ENCODE measurements at places on chromosomes 2 and 18.

GRCh38 chr2:233819884-233820773, 34.2 kb downstream of the HJURP start:
- no peak for DNase-seq

GRCh38 chr2:78757191-78757590, 268.3 kb upstream of the REG3G start:
- DNase-seq, result no peak

GRCh38 chr2:236168110-236169080, at the start of gene GBX2:
TSS of gene GBX2 (minus strand) at chr2:236168386. CDS start at chr2:236167971, 415 bp downstream.
- DNase-seq, result no peak

DNA sequence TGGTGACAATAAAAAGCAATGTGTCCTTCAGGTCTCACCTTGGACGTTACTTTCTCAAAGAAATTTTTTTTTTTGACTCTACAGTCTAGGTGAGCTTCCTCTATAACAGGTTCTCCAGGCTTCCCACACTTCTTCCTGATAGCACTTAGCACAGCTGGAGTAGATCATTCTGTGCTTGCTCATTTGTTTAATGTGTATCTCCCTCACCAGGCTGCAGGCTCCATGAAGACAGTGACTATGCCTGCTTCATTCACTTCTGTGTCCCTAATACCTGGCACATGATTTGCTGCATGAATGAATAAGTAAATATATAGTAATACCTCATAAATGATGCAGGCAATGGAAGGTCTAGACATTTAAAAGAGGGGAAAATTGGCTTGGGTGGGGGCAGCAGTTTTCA, 109.9 kb upstream of the CD302 start:
- no peak for DNase-seq

GRCh38 chr18:22175346-22175745, 6.0 kb downstream of the GATA6 start:
- DNase-seq, result no peak

- DNase-seq, result no peak
Measured at GRCh38 chr2:105822186-105822585, 77.5 kb downstream of the NCK2 start.

DNA sequence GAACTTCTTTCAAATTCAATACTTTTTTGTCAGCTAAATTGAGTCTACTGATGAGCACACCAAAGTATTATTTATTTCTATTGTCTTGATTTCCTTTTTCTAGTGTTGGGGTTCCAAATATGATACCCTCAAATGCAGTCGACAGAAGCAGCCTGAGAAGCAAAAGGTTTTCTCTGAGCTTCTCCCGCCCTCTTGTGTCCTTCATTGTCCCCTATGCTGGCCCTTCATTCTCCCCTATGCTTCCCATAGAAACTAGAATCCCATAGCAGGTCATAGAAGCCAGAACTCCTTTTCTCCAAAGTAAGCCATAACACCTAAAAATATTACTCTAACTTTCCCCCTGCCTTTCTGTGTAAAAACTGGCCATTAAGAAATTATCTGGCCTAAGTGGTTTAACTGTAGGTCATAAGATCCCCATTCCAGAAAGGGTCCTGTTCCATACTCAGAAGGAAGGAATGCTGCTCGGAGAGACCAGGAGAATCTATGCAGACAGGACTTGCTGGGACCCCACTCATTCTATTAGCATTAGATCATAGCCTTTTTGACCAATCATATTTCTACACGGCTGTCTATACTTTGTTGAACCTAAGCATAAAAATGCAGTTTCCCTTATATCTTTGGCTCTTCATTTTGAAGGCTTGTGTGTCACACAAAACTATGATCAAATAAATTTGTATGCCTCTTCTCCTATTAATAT, 764.6 kb upstream of the PKDCC start:
- no peak for DNase-seq

DNA sequence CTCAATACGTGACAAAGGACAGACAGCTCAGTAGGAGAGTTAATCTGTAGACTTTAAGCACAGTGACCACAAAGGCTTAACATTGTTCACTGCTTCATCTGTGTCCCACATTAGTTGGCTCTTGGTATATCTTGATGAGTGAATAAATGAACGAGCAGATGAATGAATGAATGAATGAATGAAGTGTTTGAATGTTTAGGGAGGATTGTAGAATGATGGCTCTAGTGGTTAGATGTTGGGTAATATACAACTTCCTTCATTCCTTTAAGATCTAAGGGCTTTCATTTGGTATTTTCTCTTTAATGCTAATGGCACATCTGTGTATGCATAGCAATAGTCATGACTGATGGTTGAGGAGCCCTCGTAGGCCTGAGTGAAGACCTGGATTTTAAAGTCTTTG, 40.5 kb downstream of the ZNF407 start:
- no peak for DNase-seq

DNA sequence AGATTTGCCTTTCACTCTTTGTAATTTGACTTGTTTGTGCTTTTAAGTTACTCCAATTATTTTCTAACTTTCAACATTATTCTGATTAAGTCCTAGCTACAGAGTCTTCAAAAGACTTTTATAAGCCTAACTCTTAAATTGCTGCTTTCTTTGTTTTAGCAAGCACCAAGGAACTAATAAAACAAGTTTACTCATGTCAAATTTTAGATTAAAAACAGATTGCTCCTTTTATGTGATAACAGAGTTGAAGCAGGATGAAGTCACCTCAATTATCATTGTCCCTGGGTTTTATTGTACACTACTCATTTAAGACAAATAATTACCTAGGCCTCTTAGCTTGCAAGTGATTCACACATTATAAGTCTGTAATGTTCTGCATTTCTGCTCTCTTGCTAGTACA, 678.4 kb downstream of the ERBB4 start:
- DNase-seq, result no peak

GRCh38 chr2:241841181-241842066, 17.3 kb downstream of the PDCD1 start:
- no peak for DNase-seq

GRCh38 chr2:190794790-190795189, 85.8 kb upstream of the GLS start:
- no peak for DNase-seq

DNA sequence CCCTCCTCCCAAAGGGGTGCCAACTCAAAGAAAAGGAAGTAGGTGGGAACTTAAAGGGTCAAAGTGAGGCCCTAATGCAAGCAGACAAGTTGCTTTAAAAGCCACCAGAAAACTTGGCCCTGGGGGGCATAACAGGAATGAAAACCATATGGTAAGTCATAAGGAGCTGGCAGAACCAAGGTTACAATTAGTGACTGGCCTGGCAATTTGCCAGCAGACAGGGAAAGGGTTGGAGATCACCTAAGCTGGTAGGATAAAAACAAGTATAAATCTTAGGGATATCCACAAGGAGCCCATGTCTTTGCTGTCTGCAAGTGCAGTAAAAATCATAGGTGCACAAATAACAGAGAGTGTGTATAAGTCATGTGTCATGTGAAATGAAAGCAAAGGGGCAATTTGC, 256.7 kb upstream of the LRRTM4 start:
- DNase-seq, result no peak

- DNase-seq, result no peak
Measured at GRCh38 chr2:26472821-26473655, 4.9 kb downstream of the OTOF start.

GRCh38 chr2:157355618-157356017, 30.0 kb upstream of the ERMN start:
- DNase-seq, result no peak

- no peak for DNase-seq
Measured at GRCh38 chr2:173653432-173653805, 298.7 kb downstream of the CDCA7 start.

DNA sequence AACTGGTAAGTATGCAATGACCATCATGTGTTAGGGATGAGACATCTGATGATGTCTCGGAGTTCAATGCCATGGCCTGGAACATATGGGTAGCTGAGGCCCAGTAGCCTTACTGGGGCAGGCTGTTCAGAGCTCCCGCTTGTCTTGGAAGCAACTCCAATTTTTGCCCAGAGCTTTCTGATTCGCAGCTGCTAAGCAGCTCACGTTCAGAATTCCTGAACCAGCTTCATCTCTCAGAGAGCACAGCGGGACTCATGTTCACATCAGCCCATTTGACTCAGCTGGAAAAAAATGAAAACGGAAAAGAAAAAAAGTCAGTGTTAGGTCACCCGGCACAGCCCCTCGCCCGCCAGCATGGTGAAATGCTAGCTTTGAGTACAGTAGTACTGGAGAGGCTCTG, 16.8 kb upstream of the LRATD1 start:
- DNase-seq, result no peak

GRCh38 chr2:75710220-75710576, 517 bp downstream of the GCFC2 start:
- no peak for DNase-seq

DNA sequence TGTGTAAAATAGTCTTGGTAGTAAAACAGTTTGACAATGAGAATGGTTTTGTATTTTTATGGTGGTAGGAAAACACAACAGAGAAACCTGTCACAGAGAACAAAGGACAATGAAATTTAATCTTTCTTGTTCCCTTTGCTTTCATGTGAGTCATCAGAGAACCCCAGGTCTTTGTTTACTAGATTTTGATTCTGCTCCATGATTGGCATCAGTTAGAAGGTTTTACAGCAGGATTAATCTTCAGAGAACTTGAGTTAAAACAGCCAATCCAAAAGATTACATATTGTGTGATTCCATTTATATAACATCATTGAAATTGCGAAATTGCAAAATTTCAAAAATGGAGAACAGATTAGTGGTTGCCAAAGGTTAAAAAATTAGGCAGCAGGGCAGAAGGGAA, 2.5 kb downstream of the APLF start:
- DNase-seq, result no peak

Data from GM12864 (cell line).